ENCODE measurements at places on chromosomes 7 and 10. TPM values are rescaled to one million over a fixed set of nuclear protein-coding genes. Genes with fewer than 3 reads are reported as not detected.
A peak's percentile ranks its signal among the peaks of the same experiment; 100 is the strongest.

Gene FAM25A
- not detected for total RNA-seq

GRCh38 chr10:63866747-63867140 is 345.5 kb downstream of the REEP3 start:
- no peak for DNase-seq

Gene POMZP3
- total RNA-seq: 10.9 TPM

DNA sequence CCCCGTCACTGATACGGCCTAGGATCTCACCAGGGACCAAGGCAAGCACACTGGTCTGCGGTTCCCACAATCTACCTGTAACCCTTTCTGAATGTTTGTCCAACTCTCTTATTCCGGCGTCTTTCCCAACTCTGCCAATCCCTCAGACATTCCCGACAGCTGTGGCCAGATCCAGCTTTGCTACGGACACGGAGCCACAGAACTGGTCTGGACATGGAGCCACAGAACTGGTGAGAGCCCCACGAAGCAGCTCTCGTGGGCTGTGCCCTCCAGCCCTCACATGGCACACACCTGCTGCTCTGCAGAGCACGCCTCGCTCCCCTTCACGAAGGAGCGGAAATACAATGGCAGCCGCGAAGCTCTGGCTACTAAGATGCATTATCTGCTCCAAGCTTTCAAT is 376.8 kb downstream of the DNAJB6 start:
- DNase-seq: no peak

GRCh38 chr10:128578766-128579165 is 452.5 kb upstream of the MKI67 start:
- no peak for DNase-seq

DNA sequence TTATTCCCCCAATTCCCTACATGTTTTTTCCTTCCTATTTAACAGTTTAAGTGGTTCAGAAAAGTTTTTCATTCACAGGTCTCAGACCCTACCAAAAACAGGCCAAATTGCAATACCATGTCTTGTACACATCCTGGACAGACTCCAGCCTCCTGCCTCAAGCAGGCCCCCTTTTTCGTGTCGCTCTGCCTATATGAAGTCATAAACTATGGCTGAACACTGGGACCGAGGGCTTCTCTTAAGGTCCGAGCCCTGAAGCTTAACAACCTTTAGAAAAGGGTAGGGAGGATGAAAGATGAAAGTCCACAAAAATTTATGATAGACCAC is 1.4 kb downstream of the FBXW4 start:
- peak; percentile 25 for DNase-seq

DNA sequence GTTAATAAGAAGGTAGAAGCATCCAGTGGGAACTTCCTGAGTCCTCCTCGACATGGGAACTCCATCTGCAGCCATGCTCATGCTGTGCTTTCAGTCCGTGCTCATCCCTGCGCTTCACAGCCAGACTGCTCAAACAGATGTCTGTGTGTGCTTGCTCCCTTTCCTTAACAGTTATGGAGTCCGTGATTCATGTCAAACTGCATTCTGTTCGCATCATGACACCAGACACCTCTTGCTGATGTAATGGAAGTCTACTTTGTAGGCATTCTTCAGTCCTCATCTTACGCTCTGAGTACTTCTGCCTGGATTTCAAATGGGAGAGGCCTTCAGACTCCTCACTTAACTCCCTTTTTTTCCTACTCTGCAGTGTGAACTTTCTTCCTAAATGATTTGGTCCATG is 304.9 kb downstream of the SUGCT start:
- no peak for DNase-seq

All from mucosa of descending colon (tissue), 3 donors.